ENCODE measurements at places on chromosomes 7 and 10.
A peak's percentile ranks its signal among the peaks of the same experiment; 100 is the strongest.

GRCh38 chr7:132203021-132203420 lies 373.2 kb downstream of the PLXNA4 start:
- DNase-seq: no peak

DNA sequence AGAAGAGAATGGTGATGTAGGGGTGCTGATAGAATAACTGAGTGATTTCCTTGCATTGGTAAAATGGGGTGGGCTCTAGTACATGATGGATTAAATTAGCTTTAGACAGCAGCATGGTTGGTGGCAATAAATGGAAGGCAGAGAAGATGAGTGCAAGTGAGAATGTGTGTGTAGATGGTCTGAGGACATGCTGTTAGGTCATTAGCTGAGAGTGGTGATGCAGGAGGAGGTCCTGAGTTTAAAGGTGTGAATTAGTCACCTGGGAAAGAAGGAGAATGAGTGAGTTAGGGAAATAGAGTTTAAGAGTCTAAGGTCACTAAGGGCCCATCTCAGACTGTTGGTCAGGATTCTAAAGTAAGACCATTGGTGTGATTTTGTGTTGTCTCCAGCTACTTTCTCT lies 17.9 kb upstream of the SEC61A2 start:
- DNase-seq: no peak

DNA sequence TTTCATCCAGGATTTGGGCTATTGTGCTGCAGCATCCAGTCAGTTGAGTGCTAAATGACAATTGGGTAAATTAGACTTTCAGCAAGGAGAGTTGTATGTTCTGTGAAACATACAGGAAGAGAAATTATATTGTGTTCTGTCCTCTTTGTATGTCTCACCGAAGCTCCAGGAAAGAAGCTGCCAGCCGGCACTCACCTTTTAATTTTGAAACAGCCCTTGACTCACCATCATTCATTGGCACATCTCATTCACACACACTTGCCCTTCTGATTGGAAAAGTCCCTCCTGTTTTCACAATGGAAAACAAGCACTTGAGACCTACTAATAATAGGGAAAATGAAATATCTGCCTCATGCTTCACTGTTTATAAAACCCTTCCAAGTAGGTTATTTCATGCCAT lies 495.6 kb downstream of the RPS24 start:
- no peak for DNase-seq

GRCh38 chr7:105156731-105157130 lies 142.7 kb downstream of the KMT2E start:
- DNase-seq: no peak

DNA sequence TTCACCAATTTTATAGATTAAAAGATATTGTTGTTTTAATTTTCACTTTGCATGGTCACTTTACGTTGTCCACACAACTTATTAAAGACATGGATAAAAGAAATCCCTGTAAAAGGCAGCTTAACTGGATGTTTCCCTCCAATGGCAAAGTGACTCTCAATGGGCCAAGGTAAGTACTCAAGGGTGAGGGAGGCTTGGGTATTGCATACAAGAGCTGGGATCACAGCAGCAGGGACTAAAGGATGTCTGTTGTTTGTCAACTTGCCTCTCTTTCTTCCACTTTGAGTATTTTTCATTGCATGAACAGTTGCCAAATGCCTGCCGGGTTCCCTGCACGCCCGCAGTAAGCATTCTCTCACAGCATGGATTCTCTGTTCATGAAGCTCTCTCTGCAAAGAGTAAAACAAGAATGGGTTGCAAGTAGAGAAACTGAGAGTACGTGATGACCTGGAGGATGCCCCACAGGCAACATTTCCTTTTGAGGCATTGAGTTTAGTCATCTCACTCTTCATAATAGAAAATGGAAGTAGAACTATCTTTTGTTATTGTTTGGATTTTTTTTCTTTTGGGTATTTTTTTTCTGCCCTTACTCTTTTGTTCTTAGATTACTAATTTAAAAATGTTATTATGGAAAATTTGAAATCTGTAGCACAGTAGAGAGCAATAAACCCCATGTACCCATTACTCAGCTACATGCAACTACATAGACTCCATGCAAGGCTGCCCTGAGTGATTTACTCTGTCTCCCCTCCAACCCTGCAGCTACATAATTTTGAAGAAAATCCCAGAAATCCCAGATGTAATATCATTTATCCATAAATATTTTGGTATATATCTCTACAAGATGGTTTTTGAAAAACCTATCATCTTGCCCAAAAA lies 26.3 kb downstream of the GPR141 start:
- DNase-seq: no peak

GRCh38 chr7:881441-882234 lies 5.3 kb downstream of the GET4 start:
- DNase-seq: no peak

- peak; percentile 100 for DNase-seq
Observed at GRCh38 chr10:131981429-131982184, at the start of gene BNIP3. BNIP3 (minus strand) TSS chr10:131981923; CDS start chr10:131981806, 117 bp downstream.

GRCh38 chr7:40608321-40609075 lies 473.7 kb downstream of the SUGCT start:
- no peak for DNase-seq

- DNase-seq: no peak
Observed at GRCh38 chr7:105800849-105801534, 75.4 kb downstream of the ATXN7L1 start.

DNA sequence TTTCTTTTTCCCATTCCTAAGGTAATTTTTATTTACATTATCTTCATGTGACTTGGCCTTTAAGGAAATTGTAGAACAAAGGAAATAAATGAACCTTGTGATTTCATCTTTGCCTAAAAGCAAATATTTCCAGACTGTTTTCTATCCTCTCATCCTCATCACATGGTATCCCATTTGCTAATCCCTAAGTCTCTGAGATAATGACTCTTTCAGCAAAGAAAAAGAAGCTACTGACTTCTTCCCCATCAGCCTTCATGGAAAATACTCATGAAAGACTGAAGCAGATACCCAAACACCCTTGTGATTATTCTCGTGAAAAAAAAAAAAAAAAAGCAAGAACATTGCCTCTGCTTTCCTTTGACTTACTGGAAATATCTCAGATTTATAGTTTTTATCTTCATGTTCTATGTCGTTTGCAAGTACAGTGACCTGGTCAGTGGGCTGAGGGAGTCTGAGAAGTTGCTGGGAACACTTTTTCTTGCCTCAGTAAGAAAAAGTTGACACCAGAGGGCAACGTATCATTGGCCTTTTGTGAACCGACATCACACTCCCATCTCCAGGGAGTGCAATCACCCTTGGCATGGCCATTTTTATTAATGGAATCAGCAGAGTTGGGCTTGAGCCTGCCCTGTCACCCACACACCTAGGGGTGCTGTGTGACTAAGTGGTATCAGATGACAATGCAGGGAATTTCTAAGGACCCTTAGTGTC lies 246.0 kb upstream of the KMT2E start:
- DNase-seq: no peak

DNA sequence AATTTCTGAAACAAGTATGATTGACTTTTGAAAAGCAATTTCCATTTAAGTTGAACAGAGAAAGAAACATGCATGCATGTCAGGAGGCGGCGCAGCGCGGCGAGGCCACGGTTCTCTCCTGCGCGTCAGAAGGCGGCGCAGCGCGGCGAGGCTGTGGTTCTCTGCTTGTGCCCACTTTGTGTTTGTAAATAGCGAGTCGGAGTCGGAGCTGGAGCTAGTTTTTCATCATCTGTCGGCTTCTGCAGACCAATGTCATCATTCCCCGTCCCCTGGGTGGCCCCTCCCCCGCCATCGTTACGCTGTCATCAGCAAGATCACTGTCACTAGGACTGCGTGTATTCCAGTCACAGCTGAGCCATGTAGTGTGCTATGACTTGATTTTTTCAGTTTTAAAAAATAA lies 49.2 kb downstream of the INPP5A start:
- no peak for DNase-seq

- DNase-seq: no peak
Observed at GRCh38 chr7:98866765-98867164, 3.0 kb downstream of the TMEM130 start.

GRCh38 chr7:134613623-134614347 lies 32.9 kb upstream of the BPGM start:
- peak; percentile 83 for DNase-seq

GRCh38 chr7:72538856-72539255 lies 126.7 kb upstream of the CALN1 start:
- DNase-seq: no peak

DNA sequence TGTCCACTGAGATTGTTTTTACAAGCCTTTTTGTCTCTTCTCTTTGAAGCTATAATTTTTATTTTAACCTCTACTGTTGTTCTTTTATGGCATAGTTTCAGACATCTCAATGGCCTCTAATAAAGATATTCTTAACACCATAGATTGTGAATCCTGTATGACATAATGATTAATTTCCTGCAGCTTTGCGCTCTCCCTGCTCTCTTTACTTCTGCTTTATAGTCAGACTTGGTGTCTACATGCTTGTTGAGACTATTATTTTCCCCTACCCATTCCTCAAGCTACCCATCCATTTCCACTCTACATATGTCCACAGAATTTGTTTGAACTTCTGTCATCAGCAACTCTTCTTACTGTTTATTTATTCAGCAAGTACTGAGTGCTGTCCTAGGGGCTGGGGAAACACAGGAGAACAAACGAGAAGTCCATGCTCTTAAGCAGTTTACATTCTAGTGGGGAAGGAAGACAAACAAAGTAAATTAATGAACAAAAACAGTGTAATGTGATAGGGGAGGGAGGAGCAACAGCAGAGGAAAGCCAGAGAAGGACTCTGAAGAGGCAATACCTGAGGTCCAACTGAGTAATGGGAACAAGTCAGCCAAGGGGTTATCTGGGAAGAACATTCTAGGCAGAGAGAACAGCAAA lies 110.1 kb downstream of the CDK14 start:
- no peak for DNase-seq

DNA sequence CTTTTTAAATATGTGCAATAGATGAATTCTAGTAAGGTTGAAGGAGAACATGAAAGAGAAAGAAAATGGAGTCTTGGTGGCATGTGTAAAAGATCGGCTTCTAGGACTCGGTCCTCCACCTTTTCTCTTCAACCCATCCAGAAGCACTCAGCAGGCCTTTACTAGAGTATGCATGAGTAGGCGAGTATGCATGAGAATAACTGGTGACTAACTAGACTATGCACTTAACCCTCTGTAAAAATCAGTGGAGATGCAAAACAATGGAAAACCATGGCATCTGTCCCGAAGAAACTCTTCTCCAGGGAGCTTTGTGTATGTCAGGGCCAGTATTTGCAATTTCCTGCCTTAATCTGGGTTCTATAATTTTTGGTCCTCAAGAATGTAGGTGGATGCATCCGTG lies 40.0 kb upstream of the GRB10 start:
- DNase-seq: peak; percentile 24

- DNase-seq: peak; percentile 34
Observed at GRCh38 chr7:32206987-32207386, 136.8 kb upstream of the PDE1C start.

GRCh38 chr10:13990946-13991345 lies 339.8 kb downstream of the FRMD4A start:
- peak; percentile 65 for DNase-seq

- peak; percentile 93 for DNase-seq
Observed at GRCh38 chr10:123559066-123559822, 106.9 kb upstream of the GPR26 start.

DNA sequence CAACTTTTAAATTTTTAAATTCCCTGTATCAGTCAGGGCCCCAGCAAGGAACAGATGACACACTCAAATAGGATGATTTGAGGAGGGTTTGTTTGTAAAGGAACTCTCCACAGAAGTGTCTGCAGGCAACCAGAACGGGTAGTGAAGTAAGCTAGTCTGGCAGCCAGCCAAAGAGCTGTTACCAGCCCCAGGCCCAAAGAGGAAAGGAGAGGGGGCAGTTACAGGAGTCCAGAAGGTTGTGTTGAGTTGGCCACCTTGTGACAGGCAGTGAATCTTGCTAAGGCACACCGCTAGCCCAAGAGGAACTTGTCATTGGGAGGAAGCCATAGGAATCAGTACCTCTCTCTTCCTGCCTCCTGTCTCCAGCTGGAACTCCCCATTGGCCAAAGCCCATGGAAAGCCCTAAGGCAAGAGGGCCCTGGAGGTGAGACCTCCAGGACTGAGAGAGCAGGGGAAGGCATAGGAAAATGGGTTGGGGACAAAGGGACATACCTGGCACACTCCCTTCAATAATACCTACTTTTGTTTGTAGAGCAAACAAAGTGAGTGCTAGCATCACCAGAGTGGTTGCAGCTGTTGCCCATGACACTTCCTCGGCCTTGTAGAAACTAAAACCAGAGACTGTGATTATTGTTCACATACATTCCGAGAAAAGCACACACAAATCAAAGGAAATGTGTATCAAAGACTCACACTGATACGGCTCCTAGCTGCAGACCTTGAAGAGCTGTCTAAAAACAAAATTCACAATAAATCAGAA lies 25.4 kb upstream of the GATAD1 start:
- DNase-seq: no peak

DNA sequence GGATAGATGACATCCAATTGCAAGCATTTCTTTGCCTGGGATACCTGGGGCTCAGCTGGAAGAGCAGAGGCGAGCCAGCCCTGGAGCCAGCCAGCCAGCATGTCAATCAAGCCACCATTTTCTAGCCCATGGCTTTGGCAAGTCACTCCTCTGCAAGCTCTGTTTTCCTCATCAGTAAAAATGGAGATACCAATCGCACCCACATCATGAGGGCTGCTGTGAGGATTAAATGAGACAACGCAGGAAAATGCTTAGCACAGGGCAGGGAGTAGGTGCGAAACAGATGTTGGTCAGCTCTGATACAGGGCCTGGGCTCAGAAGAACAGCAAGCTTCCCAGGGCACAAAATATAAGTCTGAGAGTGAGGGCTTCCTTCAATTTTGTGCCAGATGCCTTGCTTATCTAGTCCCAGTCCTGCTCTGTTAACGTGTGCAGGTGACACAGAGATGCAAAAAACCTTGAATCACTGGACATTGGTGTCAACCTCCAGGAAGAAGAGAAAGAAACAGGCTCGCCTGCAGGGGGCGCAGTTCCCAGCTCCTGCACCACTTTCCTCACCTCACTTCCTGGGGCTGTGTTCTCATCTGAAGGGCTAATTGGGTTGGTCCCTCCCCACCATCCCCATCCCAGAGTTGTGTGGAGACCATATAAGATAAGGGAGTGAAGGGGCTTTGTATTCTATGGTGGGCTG lies 72.8 kb upstream of the CACUL1 start:
- no peak for DNase-seq

GRCh38 chr10:93687737-93688136 lies 14.7 kb downstream of the FRA10AC1 start:
- no peak for DNase-seq

GRCh38 chr7:99308461-99309074 lies 17.1 kb upstream of the ARPC1A start:
- DNase-seq: peak; percentile 26

GRCh38 chr7:41574377-41574776 lies 128.5 kb downstream of the INHBA start:
- peak; percentile 40 for DNase-seq

DNA sequence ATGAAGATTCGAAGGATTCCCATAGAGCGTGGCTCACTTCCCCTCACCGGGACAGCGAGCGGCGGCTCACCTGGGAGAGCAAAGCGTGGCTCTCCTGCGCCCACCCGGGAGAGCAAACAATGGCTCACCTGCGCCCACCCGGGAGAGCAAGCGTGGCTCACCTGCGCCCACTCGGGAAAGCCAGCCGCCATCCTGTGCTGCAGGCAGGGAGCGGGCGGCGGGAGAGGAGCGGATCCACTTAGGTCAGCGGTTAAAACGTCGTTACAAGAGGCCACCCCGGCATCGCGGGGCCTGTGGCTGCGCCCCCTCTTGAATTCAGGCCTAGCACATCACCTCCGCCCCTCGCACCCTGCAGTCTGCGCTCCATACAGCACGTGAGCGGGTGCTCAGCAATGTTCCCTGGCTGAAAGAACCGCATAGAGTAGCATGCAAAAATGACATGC lies 461 bp upstream of the FIGNL1 start:
- peak; percentile 34 for DNase-seq

- DNase-seq: no peak
Observed at GRCh38 chr7:303884-304573, 14.1 kb downstream of the FOXL3 start.

GRCh38 chr10:91191584-91191919 lies 28.9 kb upstream of the PCGF5 start:
- no peak for DNase-seq
